Motor neuron (in vitro differentiated cells): ENCODE measurements at places on chromosomes 1 and 21. TPM values are rescaled to one million over a fixed set of nuclear protein-coding genes. Genes with fewer than 3 reads are reported as not detected.

The ZP4 gene
- total RNA-seq, result not detected in 2 replicates

The WDR64 gene
- total RNA-seq, result 0.63 and 0.85 TPM in 2 replicates

GRCh38 chr1:202540014-202540413, 170.2 kb downstream of the SYT2 start:
- no peak for ATAC-seq

DNA sequence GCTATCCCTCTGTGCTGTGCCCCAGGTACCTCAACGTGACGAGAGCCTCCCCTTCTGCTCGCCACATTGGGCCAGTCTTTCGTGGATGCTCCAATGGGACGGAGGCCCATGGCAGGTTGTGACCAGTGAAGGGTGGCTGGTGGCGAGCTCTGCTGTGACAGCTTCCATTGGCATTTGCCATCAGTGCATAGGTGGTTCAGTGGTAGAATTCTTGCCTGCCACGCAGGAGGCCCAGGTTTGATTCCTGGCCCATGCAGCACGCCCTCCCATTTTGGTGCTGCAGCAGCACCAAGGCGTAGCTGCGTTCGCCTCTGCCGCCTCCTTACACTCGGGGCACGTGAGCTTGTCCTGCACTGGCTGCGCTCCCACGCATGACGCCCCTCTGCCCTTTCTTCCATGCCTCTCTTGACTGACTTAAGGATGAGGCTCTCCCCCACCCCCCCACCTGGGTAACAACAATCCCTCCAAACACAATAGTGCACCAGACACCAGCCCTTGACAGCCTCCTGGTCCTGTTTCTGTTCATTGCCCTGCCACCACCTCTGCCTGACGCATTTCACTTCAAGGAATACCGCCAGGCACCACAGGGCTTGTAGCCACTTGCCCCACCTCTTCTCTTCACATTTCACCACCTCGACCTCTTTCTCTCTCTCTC, 24.7 kb upstream of the FCGR2A start:
- ATAC-seq, result no peak

DNA sequence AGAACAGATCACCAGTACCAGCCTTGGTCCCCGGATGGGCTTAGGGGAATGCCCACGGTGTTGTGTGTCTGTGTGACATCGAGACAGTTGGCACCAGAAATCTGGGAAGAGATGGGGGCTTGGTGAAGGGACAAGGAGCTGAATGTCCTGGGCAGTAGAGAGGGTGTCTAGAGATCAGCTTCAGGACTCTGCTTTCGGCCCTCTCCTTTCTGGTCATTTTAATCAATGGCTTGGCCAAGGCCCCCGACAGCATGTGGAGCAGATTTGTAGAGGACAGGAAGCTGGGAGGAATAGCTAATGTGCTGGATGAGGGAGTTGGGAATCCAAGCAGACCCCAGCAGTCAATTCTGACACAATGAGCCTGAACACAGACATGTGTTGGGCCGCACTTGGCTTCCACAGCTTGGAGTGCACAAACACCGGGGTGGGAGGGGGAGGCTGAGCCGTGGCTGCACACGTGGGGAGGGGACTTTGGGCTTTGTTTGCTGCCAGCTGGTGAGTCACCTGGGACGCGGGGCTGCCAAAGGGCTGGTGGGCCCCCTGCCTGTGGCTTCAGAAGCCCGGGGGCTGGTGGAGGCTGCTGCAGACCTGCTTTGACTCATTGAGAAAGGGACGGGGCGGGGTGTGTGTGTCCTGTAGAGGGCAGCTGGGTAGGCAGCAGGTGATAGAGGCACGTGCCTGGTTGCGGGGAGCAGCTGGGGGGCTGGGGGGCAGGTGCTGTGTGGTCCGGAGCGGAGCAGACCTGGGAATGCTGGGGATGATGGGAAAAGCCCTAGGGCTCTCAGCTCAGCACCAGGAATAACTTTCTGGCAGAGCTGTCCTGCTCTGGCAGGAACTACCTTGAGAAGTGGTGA, 20.9 kb downstream of the SLC1A7 start:
- peak; percentile 93 for ATAC-seq

DNA sequence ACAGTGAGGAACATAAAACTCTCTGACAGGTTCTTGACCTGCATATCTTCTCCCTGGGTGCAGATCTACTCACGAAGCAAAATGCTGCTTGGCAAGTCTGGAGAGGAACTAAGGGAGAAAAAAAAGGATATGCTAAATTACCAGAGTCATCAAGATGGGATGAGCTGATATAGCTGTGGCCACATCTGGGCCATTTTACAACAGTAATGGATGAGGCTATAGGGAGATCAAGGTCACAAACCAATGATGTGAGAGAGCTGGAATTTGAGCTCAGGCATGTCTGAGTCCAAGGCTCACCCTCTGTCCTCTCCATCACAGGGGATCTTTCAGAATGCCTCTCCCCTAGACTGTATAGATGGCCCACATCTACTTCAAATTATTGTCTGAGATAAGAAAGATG, 26.2 kb downstream of the ZMYND12 start:
- ATAC-seq, result peak; percentile 27

GRCh38 chr1:224747578-224747977, 131.5 kb downstream of the CNIH3 start:
- peak; percentile 80 for ATAC-seq
